Stimulated activated CD4-positive, alpha-beta T cell treated with anti-CD3 and anti-CD28 coated beads, TNF-alpha, amount 100 ng/mL, for 24 hours (primary cell): ENCODE measurements at places on chromosomes 1 and 21.

DNA sequence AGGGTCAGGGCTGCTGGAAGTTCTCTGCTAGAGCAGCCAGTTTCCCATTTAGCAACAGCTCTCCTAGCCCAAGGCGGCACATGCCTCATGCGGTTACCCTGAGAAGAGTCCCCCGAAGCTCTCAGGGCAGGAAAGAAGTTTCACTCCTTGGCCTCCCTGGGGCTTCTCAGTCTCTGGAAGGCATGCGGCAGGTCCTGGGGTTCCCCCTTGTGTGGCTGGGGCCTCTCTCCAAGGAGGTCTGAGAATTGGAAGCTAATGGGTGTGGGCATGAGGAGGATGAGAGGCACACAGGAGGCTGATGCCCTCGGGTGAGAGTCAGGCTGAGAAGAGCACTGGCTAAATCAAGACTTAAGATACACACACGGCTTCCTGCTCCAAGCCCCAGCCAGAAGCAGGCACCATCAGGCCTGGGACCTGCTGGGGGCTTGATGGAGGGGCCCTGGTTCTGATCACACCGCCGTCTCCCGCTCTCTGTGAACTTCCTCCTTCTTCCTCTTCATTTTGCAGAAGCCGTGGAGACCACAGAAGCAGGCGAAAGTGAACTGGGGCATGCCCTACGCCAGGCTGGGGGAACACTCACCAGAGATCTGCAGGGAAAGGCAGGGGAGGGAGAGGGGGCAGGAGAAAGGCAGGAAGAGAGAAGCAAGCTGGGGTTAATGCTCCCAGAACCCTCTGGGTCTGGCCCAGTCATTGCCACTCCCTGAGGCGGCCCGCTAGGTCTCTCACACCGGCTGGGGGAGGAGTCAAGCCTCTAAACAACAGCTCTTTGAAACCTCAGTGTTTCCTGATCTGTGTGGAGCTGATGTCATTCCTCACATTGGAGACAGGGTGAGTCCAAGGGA, 15.1 kb downstream of the BLACAT1 start:
- peak; percentile 64 for DNase-seq

DNA sequence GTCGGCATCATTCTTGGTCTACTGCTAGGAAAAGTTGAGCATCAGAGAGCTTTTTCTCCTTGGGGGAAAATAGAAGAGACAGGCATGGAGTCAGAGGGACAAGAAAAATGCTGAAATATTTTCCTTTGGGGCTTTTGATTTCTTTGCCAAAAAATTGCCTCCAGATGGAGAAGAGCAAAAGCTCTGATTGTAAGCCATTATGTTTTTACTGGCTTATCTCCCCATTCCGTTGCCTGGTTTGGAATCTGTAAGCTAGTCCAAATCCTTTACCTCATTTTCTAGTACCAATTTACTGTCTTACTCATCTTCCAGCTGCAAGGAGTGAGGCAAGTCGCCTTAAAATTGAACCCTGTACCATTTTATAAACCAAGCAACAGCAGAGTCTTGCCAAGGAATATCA, 23.3 kb upstream of the NBL1 start:
- no peak for DNase-seq

GRCh38 chr1:193562121-193562520, 375.7 kb upstream of the B3GALT2 start:
- no peak for DNase-seq

DNA sequence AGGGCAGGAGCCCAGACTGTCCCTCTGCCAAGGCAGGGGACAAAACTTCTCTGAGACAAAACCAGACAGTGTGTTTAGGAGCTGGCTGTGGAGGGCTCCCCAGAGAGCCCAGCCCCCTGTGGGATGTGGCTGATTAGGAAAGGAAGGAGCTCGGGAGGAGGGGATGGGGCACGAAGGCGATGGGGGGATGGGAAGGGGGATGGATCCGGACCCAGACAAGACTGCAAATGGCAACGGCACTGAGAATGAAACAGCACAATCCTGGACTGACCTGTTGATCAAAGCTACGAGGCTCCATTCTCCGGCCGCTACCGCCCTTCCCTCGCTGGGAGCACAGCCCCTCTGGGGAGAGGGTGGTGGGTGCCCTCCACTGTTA, 33.1 kb downstream of the FOXO6 start:
- DNase-seq = no peak

DNA sequence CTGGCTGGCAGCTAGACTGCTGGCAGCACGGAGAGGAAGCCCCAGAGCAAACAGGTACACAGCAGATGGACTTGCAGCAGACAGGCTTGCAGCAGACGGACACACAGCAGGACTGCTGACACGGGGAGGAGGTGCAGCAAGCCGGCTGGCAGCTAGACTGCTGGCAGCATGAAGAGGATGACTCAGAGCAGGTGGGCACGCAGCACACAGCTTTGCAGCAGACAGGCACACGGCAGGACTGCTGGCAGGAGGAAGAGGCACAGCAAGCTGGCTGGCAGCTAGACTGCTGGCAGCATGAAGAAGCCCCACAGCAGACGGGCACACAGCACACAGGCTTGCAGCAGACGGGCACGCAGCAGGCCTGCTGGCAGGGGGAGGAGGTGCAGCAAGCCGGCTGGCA, 498 bp downstream of the KRTAP10-2 start:
- no peak for DNase-seq

DNA sequence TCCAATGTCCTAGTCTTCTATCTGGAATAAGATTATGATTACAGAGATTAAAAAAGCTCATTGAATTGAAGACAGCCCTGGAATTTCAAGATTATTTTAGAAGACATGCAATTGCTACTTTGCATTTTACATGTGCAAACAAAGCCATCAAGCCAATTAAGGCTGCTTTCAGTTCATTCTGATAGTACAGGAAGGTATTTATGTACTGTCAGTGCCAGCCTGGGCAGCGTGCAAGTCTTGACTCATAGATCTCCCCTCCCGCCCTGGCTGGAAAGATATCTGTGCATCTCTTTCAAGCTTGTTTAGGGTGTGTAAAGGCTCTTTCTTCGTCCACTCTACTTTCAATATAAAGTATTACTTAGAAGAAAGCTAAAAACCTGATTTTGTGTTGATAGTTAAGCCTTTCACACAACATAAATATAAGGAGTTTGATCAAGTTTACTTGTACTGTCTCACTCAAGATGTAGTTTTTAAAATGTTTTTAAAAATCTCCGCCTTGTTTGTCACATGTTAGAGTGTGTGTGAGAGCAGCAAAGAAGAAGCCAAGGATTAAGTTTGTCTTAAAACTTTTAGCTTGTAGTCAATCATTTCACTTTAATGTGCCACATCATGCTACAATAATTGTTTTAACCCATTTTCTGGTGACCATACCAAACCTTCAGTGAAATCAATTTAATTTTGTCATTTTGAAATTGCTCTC, 13.6 kb upstream of the LYPLAL1 start:
- no peak for DNase-seq

GRCh38 chr1:10508511-10508951, 33.8 kb downstream of the PEX14 start:
- DNase-seq = no peak

GRCh38 chr1:220922951-220923350, 43.7 kb downstream of the HLX start:
- no peak for DNase-seq

DNA sequence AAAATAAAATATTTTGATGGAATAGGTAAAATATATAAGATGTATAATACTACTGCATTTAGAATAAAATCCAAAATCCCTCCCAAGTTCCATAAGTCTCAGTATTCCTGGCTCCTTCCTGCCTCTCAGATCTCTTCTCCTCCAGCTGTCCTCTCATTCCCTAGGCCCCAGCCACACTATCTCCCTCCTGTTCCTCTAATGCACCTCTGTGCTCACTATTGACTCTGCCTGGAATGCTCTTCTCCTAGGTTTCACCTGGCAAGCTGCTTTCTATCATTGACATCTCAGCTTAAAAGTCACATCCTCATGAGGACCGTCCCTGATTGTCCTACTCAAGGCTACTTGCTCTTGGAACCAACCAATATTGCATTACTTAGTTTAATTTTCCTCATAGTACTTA, 7.2 kb downstream of the NME7 start:
- no peak for DNase-seq

GRCh38 chr1:115302390-115302961, 35.6 kb downstream of the NGF start:
- no peak for DNase-seq

- DNase-seq = no peak
Measured at GRCh38 chr1:58592522-58593134, 15.6 kb upstream of the TACSTD2 start.

DNA sequence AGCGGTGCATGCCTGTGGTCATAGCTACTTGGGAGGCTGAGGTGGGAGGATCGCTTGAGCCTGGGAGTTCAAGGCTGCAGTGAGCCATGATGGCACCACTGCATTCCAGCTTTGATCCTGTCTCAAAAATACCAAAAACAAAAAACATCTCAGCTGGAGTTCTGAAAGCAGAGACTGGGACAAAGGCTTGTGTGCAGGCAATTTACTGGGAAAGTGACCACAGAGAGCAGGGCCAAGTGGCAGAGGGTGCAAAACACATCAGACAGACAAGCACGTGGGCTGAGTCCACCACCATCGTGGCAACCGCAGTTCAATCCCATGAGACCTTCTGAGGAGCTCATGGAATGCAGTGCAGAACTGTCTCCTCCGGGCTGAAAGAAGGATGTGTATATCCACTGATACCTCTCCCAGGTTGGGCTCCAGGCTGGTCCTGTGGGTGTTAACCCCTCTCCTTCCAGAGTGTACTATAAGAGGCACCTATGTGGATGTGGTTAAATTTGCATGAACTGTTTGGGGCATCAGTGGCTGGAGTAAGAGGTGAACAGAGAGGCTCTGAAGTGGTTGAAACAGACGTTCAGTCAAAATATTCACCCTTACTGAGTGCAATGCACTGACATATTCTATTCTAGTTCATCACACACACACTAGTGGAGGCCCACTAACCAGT, 10.8 kb downstream of the PIGP start:
- no peak for DNase-seq

DNA sequence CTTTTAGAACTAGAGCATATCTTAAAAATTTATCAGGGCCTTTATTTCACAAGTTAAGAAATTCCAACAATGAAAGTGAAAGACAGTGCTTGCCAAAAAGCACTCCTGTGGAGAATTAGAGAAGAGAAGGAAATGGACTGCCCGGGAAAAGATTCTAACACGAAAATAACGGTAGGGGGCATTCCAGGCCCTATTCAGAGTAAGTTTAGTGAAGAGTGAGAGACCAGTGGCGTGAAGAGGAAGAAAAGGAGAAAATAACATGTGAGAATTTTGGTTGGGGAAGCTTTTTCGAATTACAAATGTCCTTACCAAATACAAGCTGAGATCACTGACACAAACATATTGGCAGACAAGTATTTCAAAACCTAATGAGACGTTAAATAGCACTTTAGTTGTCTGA, 38.4 kb upstream of the RBM34 start:
- no peak for DNase-seq

- no peak for DNase-seq
Measured at GRCh38 chr1:203465146-203465798, 10.3 kb upstream of the PRELP start.

- no peak for DNase-seq
Measured at GRCh38 chr1:152185544-152186391, 26.7 kb upstream of the RPTN start.

DNA sequence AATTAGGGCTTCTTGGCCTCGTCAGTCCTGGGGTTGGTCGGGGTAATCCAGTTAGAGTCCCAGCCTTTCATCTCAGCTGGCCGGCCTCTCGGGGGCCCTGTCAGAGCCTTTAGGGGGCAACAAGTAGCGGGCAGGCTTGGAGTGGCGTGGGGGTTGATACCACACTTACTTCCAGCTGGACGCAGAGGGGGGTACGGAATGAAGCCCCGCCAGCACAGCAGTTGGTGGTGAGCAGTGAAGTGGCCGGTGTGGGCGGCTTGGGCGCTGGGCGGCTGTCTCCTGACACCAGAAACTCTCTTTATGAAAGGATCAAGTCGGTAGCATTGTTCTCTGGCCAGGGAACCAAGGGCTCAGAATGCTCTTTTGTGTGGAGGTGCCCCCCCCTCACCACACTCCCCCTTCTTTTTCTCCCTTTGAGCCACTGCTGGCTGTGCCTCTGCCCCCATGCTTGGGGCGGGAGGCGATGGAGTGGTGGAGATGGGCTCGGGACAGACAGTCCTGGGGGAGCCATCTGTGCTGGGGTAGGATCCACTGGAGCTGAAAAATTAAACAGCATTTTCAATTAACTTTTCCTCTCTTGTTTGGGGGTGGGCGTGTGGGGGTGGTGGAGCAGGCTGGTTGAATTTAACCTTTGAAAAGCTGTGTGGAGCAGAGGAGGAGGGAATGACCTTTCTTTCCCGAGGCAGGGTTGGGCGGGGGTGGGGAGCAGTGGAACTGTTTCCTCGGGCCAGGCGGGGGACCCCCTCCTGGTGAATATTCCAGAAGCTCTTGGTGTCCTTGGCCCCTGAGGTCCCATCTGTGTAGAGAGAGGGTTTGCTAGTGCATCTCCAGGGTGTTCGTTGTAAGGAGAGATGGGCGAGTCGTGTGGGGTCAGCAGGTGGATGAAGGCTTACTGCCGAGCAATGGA, 102.7 kb downstream of the RNF220 start:
- DNase-seq = no peak

DNA sequence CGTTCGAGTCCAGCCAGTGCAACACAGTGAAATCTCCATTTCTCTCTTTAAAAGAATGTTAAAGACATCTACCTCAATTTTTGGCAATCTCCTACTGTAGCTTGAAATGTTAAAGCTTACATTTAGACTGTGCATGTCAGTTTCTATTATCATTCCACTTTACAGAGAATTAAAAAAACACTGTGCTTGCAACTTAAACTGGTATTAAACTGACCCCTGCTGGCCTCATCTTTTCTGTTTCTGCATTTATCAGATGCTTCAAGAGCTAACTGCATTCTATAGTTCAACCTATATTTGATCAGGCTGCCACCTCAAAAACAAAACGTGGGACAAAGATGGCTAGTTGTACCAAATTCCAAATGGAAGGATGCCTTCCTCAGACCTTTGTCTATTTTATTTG, 226.5 kb downstream of the SMYD3 start:
- no peak for DNase-seq

DNA sequence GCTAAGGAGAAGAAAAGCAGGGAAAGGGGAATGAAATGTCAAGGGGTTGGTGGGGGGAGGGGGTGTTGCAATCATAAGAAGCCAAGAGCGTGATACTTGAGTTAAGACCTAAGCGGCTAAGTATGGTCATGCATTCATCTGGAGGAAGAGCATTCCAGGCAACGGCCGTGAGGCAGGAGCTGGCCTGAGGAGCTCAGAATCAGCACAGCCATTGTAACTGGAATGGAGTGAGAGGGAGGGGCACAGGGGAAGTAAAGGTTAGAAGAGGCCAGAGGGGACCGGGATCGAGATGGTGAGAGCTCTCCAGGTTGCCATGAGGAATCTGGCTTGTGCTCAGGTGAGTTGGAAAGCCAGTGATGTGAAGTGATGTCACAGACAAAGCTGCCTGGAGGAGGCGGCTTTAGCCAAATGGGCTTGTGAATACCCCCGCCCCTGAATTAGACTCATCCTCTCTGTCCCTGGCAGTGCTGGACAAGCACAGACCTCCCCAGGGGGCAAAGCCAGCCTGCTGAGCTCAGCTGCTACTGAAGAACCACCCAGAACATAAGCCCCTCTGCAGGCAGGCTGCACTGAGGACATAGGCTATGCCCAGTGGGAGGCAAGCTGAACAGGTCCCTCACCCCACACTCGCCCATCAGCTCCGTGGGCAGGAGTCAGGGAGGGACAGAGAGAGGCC, 61.1 kb upstream of the LAPTM5 start:
- no peak for DNase-seq
